ENCODE measurements at places on chromosomes 5 and 9. TPM values are rescaled to one million over a fixed set of nuclear protein-coding genes. Genes with fewer than 3 reads are reported as not detected.

Gene GLT6D1
- total RNA-seq, result not detected

Gene PCDHB3
- not detected for total RNA-seq

Gene IFNA13
- total RNA-seq, result not detected

Gene MACIR
- 19.7 TPM for total RNA-seq

Gene TRPM6
- 1.9 TPM for total RNA-seq

Gene CTXN3
- not detected for total RNA-seq

Gene C6
- not detected for total RNA-seq

Gene PCDH12
- not detected for total RNA-seq

Gene PRR16
- total RNA-seq, result not detected

Gene GPR151
- not detected for total RNA-seq

Gene PCSK1
- 0.22 TPM for total RNA-seq
